Fibroblast of upper back skin (primary cell): ENCODE measurements at places on chromosomes 6 and 20.

- no peak for DNase-seq
Measured at GRCh38 chr6:21151119-21151518, 442.4 kb upstream of the SOX4 start.

DNA sequence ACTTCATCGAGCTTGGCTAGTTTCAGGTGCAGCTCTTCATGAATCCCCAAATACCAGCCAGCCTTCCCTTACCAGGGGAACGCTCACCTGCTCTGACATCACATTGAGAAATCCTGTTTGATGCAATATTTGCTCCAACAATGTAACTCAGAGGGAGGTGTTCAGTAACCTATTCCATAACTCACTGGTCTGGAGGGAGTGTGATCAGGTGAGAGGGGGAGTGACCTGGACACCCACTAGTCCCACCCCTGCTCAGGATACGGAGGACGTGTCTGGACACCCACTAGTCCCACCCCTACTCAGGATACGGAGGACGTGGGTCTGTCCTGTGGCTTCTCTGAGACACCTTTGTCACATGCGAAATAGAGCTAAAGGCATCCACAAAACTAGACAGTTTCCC is 70.3 kb downstream of the HUS1B start:
- DNase-seq, result no peak

GRCh38 chr20:15011631-15012030 is 674.2 kb upstream of the FLRT3 start:
- no peak for DNase-seq

GRCh38 chr6:90730151-90730673 is 143.3 kb upstream of the MAP3K7 start:
- no peak for DNase-seq

DNA sequence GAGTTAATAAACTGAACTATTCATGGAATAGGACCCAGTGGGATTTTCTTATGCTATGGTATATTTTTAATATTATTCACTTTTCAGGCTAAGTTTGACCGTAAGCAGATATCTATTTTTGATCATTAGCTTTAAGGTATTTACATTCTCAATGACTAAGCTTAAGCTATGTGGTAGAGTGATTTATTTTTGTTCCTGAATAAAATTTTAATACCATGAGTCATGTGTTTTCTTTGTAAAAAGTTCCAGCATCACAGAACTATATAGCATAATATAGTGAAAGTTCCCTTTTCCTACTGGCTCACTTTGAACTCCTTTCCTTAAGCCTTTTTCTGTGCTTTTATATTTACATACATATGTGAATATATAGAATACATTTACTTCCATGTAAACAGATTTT is 75.8 kb downstream of the BCKDHB start:
- DNase-seq, result peak; percentile 78

GRCh38 chr6:16274885-16275589 is 36.6 kb downstream of the GMPR start:
- DNase-seq, result no peak
